ENCODE measurements at places on chromosomes 1 and 21. TPM values are rescaled to one million over a fixed set of nuclear protein-coding genes. Genes with fewer than 3 reads are reported as not detected.

The IQCC gene
- 5.0 TPM for total RNA-seq

The ADAMTS1 gene
- not detected for total RNA-seq

The HSPA6 gene
- 0.33 TPM for total RNA-seq

The EIF3I gene
- 366 TPM for total RNA-seq

The CTH gene
- 12.9 TPM for total RNA-seq

The HIPK1 gene
- 41.1 TPM for total RNA-seq

The DNAH14 gene
- 1.0 TPM for total RNA-seq

All from activated naive CD8-positive, alpha-beta T cell treated with anti-CD3 and anti-CD28 coated beads for 36 hours (primary cell).